ENCODE measurements at places on chromosomes 12 and 14.

DNA sequence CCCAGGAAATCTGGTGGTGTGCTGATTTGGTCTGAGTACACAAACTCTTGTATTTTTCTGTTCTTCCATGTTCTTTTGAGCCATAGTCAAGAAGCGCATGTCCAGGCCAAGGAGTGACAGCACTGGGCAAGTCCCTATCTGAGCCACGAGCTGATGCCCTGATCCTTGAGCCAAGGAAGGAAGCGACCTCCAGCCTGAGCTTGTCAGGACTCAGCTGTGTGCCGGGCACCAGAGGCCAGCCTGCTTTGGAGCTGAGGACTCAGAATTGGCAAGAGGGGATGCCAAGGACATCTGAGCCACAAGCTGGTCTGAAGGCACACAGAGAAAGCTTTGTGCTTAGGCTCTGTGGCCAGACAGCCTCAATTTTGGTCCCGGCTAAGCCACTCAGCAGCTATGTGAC is 52.6 kb downstream of the GALNT16 start:
- DNase-seq: no peak

GRCh38 chr12:114275932-114276785 is 129.8 kb downstream of the TBX5 start:
- no peak for DNase-seq

DNA sequence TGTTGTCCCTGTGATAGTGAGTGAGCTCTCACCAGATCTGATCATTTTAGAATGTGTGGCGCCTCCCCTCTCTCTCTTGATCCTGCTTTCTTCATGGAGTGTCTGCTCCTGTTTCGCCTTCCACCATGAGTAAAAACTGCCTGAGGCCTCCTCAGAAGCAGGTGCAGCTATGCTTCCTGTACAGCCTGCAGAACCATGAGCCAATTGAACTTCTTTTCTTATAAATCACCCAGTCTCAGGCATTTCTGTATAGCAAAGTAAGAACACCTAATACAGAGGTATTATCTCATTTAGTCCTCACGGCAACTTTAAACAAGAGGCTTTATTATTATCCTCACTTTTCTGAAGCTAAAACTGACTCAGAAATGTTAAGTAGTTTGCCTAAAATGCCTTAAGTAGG is 81.3 kb upstream of the BTG1 start:
- DNase-seq: no peak

DNA sequence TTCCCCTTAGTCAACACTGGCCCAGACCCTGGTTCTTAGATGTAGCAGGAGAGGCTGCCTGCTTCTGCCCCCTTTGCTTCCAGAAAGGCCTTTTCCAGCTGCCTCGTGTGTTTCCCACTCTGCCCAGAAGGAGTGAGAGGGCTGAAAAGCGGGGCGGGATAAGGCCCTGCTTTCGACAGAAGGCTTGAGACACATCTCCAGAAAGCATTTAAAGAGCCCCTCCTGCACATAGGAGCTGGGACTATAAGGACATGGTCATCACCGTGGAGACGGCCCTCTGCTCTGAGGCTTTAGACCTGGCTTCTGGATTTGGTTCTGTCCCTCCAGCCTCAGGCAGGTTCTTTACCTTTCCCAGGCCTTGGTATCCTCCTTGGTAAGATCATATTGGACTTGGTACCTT is 11.9 kb downstream of the CALM1 start:
- DNase-seq: no peak

DNA sequence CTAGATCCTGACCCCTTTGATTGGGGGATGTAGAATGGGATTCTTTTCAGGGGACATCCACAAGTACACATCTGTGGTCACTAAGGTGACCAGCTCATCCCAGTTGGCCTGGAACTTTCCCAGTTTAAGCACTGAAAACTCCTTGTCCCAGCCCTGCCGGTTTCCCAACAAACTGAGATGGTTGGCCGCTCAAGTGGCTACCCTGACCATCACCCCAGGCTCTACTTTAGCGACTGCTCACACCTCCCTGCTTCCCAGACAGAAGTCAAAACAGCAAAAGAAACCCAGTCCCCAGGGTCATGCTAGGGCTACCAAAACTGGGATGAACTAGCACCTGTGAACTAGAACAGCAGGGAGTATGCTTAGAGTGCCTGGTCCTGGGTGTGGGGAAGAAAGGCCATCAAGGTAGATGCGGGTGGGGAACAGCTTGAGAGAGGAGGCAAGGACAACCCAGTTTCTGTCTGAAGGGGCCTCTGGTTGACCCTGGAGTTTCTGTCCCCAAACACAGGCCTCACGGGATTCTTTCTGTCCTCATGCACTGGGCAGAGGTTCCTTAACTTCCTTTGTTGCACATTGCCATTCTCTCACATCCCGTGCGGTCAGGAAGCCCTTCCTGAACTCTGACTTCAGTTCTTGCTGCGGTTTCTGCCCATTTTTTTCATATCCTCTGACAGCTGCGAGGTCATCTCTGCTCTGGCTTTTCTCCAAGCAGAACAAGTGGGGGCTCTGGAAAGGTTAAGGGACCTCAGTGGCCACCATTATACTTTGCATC is 1.6 kb downstream of the LTB4R start:
- no peak for DNase-seq

GRCh38 chr14:45242706-45243105 is 10.3 kb downstream of the MIS18BP1 start:
- DNase-seq: no peak

- no peak for DNase-seq
Observed at GRCh38 chr12:104697186-104697585, 240.4 kb downstream of the CHST11 start.

DNA sequence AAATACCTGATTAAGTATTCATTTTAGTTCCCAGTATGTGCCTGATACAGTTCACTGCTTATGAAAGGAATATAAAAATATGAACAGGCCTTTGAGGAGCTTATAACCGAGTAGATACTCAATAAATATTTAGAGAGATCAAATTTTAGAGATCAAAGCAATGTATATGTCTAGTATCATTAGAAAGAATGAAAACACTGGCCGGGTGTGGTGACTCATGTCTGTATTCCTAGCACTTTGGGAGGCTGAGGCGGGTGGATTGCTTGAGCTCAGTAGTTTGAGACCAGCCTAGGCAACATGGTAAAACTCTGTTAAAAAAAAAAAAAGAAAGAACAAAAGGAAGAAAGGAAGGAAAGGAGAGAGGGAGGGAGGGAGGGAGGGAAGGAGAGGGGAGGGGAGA is 113.2 kb upstream of the EEA1 start:
- no peak for DNase-seq

DNA sequence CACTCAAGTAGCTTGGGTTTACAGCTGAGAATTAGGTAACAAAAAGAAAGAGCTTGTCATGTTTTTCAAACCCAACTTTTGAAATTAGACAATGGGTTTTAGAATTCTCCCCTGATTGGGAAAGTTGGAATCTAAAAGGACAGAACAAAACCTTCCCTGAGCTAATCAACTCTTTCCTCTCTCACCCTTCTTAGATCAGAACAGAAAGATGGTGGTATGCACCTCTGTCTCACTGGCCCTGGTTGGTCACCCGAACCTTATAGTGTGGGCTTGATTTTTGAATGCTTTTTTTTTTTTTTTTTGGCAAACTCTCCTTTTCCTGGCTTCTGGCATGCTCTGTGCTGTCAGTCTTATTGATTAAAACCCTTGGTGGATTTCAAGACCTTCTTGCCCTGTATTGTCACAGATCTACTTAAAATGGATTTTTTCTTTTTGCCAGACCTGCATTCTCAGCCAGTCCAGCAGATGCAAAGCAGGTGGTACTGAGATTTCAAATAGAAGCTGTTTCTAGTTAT is 251.1 kb upstream of the RMST start:
- no peak for DNase-seq
